ENCODE measurements at places on chromosomes 13 and 19.

DNA sequence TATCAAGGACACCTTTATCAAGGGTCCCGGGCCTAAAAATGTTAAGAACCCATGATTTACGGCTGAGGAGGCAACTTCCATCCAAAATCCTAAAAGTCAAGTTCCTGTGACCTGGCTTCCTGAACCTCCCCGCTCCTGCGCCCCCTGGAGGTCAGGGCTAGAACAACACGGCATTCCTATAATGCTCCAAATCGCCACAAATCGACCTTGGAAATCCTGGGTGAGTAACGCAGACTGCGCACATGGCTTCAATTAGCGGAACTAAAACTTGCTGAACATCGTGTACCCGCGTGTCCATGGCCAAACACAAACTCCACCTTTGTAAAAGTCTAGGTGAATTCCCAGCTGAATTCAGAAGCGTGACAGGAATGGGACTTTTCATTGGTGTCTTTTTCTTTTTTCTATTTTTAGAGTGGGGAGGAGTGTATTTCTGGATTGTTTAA is 4.3 kb upstream of the C5AR1 start:
- no peak for DNase-seq

DNA sequence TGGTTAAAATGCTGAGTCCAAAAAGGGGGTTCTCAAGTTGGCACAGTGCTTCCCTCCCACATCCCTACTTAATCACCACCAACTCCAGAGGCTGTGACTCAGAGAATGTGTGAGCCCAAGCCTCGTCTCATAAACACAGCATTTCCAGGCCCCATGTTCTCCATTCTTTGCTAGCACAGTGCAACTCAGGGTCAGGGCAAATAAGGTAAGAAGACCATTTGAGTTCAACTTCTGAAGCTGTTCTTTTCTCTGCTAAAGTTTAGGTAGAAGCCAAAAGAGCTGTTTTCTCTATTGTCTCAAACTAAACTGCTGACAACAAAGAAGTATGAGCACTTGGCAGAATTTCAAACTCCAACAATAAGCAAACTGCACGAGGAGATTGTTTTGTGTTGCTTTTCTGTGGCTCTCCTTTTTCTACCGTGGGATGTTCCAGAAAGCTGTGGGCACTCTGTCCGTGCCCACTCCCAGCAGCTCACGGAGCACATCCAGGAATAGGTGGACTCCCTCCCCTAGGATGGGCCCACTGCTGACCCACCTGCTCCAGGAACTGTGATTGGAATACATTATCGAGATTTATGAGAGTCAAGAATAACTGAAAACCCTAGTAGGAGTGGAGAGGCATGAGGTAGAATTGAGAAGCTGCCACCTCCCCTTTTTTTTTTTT is 494.3 kb downstream of the COG6 start:
- no peak for DNase-seq

- no peak for DNase-seq
Observed at GRCh38 chr19:51450730-51451307, 7.4 kb downstream of the SIGLEC8 start.

DNA sequence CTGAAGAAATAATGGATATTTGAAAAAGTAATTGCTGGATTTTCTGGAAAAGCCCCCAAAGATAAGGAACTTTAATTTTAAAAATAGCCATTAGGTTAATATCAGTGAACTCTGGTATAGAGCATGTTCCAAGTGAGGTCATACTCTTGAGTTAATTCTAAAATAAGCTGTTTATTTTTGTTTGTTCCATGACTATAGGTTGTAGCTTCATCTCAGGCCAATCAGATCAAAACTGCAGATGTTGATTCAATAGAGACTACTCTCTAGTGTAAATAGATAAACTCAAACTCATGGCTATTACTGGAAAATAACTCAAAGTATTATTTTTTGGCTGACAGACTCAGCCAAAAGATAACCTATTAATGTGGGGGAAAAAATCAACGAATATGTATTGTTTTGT is 815.1 kb downstream of the DIAPH3 start:
- no peak for DNase-seq

DNA sequence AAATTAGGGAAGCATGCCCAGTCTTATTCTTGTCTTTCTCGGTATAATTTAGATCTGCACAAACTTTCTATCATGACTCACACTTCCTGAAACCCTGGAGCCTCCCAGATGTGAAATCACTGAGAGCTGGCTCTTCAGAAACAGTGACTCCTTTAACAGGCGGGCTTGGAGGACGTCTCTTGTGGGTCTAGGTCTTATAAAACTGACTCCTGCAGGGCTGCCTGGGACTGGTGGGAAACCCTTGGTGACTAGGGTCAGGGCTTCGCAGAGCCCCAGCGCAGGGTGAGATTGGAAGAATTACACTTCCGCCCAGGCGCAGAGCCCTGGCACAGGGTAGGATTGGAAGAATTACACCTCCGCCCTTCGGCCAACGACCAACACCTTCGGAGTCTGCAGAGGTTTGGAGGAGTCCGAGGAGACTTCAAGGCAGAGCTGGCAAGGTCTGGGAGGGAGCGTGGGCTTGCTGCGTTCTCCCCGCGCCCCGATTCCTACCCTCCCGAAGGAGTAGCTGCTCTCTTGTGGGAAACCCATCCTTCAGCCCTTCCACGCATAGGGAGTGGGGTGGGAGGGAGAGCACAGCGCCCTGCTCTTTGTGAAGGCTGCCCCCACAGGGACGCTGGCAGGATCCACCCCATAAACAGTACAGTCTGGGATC is 43.4 kb upstream of the MAP3K10 start:
- DNase-seq, result no peak

DNA sequence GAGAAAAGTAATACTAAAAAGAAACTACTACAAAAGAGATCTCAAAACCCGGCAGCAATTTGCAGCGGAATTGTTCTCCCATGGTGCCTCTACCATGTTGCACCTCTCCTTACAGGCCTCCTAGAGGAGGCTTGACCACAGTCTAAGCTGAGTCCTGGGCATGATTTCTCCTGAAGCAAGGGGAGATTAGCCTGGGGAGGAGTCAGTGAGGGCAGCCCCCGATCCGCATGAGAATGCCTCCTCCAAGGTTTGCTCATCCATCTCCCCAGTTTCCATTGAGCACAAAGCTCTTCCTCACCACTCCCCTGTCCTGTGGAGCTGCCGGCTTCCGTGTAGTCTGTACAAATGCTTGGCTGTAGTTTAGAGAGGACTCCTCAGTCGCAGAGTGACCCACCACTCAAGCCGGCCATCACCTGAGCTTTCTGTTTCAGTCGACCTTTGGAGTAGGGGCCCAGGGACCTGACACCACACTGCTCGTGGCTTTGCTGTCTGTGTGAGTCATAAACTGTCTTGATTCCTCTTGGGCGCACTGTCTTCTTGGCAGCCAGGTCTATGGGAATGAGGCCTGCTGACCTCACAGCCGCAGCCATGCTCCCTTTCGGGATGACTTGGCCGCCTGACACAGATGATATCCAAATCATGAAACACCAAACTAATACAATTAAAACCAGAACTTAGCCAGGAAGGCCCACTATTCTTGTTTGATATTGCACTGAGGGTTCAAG is 72.3 kb downstream of the C1QTNF9 start:
- DNase-seq, result no peak

GRCh38 chr13:46168341-46168740 is 13.6 kb downstream of the LCP1 start:
- DNase-seq, result no peak

GRCh38 chr13:74560325-74560724 is 426.1 kb upstream of the KLF12 start:
- no peak for DNase-seq

DNA sequence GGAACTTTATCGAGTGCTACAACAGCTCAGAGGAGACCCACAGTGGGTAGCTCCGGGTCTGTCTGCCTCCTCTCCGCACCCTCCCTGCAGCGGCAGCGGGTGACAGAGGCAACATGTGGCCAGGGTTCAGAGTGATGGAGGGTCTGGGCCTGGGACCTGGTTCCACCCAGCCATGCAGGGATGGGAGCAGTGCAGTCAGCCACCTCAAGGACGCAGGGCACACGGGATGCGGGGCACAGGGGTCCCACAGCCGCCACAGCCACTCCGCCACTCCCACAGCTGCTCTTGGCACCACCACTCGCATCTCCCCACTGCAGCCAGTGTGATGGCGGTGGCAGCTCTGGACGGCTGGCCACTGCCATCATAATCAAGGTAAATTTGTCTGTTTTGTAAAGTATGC is 892.9 kb downstream of the OLFM4 start:
- no peak for DNase-seq

DNA sequence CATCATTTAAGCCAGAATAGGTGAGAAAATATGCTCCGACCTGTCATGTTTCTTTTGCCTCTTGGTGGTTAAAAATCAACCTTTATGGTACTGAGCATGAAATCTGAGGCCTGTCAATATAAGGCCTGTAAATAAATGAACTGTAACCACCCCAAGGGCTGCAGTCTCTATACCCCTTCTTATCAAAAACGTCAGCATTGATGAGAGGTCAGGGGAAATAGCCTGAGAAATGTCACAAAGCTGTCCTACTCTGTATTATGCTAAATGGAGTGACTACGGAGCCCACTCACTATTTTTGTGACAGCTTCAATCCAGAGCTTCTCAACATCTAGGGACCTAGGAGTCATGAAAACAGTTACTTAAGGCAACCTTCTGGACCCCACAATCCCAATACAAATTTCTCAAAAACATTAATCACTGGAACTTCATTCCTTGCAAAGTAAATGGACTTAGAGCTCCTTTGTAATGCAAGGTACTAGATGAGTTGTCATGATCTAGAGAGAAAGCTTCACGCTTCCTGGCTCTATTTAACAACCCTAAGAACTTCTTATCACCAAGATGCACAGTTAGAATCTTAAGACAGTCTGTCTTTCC is 2.7 kb upstream of the RAP2A start:
- no peak for DNase-seq

GRCh38 chr19:13429563-13429962 is 76.7 kb downstream of the CACNA1A start:
- no peak for DNase-seq

GRCh38 chr13:38602266-38602665 is 84.6 kb upstream of the FREM2 start:
- DNase-seq, result no peak

GRCh38 chr19:4897146-4897545 is 5.5 kb downstream of the ARRDC5 start:
- DNase-seq, result no peak

GRCh38 chr13:95677564-95678266 is 776 bp downstream of the DNAJC3 start:
- no peak for DNase-seq

DNA sequence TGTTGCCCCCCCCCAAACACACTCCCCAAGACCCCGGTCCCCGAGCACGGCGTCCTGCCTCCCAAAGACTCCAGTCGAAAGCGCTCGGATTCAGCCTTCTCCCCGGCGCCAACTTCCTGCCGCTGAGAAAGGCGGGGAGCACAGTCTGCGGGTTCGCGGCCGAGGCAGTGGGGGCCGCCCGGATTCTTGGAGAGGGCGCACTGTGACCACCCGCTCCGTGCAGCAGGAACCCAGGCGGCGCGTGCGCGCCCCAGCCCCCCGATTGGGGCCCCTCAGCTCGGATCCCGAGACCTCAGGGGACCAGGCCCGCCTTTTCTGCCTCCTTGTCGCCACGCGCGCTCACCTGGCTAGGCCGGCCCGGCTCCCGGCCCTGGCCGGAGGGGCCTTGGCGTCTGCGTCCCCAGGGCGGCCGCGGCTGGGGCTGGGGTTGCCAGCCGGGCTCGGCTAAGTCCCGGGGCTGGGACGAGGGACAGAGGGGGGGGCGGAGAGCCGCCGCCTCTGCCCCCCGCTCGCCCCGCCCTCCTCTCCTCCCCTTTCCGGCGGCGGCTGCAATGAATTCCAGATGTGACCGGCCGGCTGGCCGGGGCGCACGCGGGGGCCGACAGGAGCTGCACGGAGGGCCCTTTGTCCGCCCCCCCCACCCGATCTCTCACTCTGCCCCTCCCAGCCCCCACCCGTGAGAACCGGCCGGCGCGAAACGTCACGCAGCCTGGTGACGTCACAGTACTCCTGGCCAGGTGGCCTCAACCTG is at the start of gene S1PR2:
Gene S1PR2 (minus strand): TSS at position 471 of the 751 bp plus-strand sequence. CDS start 6,426 bp downstream, outside the sequence.
- no peak for DNase-seq

DNA sequence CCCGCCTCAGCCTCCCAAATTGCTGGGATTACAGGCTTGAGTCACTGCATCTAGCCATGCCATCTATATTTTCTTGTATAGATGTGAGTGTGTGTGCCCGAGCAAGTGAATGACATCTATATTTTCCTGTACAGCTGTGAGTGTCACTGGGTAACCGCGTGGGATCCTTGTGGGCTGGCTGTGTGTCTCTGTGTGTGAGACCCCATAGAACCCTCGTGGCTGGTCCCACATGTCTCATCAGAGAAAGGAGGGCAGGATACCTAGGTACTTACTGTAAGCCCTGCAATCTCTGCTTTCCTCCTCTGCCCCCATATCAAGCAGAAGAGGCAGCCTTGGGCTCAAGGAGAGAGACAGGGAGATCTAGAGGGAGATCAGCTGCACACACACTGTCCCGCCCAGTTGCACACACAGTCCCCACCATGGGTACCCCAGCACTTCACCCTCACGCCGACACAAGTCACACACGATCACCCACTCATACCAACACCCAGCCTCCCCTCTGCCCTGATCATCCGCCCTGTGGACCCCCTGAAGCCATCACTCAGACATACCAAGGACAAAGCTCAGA is 655 bp downstream of the DENND1C start:
- DNase-seq, result no peak

DNA sequence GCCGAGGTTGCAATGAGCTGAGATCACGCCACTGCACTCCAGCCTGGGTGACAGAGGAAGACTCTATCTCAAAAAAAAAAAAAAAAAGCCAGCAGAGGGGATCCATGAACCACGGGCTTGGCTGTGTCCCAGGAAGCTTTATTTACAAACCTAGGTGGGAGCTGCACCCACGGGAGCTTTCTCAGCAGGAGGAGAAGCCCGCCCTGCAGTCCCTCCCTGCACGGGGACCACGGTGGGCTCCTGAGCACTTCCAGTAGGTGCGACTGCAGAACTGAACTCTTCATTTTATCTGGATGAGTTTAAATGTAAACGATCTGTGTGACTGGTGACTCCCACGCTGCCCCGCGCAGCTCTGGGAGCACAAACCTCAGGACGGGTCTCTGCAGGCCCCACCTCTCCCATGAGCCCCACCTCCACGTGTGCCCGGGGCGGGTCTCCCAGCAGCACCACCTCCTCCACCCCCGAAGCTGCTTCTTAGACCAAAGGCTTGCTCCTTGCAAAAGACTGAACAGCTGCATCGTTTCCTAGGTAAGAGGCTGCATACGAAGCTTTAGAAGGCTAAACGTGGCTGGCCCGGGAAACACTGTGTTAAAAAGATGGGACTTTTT is 66.4 kb downstream of the SPACA7 start:
- no peak for DNase-seq

DNA sequence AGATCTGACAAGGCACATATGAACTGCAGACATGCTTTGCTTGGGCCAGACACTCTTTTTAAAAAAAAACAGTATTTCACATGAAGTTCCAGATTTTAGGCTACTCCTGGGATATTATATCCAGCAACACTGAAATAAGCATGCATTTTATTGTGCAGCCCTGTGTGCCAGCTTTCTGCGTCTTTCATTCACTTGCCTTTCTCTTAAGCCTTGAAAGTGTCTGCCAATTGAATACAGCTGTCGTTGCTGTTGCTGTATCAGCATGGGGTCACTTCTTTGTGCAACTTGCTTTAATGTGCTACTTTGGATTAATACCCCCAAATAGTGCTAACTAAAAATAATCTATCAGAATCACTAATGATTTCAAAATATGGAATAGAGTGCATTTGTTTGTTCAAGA is 657.8 kb downstream of the SLITRK6 start:
- DNase-seq, result no peak

GRCh38 chr13:41468631-41469030 is 11.3 kb downstream of the RGCC start:
- no peak for DNase-seq
